Aorta (tissue), 5 donors: ENCODE measurements at places on chromosomes 16 and 17. TPM values are rescaled to one million over a fixed set of nuclear protein-coding genes. Genes with fewer than 3 reads are reported as not detected.

Gene CFAP52
- total RNA-seq, result 0.39 TPM

Gene KRTAP4-5
- total RNA-seq, result not detected

Gene NPIPA8
- total RNA-seq, result 1.7 TPM

Gene KRT15
- not detected for total RNA-seq

Gene SPIRE2
- 2.2 TPM for total RNA-seq

Gene KCNJ12
- 2.9 TPM for total RNA-seq

DNA sequence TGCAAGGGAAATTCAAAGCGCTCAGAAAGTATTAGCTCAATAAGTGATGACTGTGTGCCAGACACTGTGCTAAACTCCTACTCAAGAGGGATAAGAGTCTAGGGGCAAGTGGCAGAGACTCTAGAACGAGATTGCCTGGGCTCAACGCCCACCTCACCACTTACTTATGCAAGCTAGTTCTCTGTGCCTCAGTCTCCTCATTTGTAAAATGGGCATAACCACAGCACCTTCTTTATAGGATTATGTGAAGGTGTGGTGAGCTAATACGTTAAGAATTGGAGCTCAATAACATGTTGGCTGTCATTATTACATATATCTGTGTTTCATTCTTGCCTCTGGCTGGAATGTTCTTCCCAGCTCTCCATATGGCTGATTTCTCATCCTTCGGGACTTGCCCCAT lies 15.4 kb downstream of the DEXI start:
- H3K27ac ChIP-seq, result no peak overlapping the region
- no peaks in the 10 kb centered on the region for H3K27me3 ChIP-seq
- DNase-seq, result no peak
- peaks cover 2% of the 10 kb centered on the region for H3K36me3 ChIP-seq

- no peaks in the 10 kb centered on the region for H3K27me3 ChIP-seq
- DNase-seq, result peak; percentile 85
- no peaks in the 10 kb centered on the region for H3K4me1 ChIP-seq
- no peak within 1 kb of the TSS for H3K27ac ChIP-seq
Measured at GRCh38 chr17:76240461-76241203, at the start of gene RNF157. RNF157 (minus strand) TSS chr17:76240493; CDS start chr17:76240240, 253 bp downstream.

DNA sequence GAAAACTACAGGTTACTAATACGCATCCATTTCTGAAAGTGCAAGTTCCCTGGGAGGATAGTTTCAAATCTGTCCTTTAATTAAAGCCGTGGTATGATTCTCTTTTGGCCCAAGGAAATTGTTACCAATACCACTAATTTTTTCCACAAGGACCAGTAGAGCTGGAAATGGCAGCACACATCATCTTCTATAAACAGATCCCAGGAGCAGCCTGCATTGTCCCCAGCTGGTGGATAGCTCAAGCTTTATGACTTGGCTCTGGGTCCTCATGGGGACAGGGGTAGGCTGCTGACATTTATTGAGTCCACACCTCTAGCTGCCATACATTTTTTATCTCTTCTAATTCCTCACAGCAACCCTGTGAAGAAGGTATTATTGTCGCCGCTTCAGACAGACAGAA lies 35.8 kb upstream of the BHLHA9 start:
- H3K4me3 ChIP-seq, result no peak overlapping the region
- H3K27me3 ChIP-seq, result no peaks in the 10 kb centered on the region
- H3K4me1 ChIP-seq, result no peaks in the 10 kb centered on the region
- no peaks in the 10 kb centered on the region for H3K36me3 ChIP-seq

DNA sequence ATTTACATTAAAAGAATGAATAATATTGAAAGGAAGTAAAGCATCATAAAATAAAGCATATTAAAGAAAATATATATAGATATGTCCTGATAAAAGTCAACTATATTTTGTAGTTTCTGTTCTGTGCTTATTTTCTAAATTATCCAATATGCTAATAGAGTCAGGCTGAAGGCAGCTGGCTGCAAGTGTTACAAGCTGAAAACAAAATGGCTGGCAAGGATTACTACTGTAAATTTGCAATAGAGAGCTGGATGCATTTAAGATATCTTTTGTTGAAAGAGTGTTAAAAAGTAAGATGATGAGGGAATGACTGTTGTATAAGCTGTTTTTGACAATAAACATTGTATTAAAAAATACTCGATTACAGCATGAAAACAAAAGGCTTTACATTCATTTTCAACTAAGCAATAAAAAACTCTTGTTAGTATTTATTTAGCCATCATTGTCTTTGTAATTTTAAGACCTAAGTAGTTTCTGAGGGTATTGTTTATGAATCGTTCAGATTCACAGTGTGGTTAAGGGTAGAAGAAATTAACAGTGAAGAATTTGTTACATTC lies 76.3 kb downstream of the TANC2 start:
- no peak overlapping the region for H3K27ac ChIP-seq
- no peak for DNase-seq
- H3K36me3 ChIP-seq, result no peaks in the 10 kb centered on the region
- no peaks in the 10 kb centered on the region for H3K4me1 ChIP-seq

- H3K4me3 ChIP-seq, result no peak overlapping the region
- no peaks in the 10 kb centered on the region for H3K4me1 ChIP-seq
- no peak for DNase-seq
- H3K27ac ChIP-seq, result no peak overlapping the region
- H3K27me3 ChIP-seq, result no peaks in the 10 kb centered on the region
Measured at GRCh38 chr16:75488322-75488721, 6.9 kb downstream of the CHST6 start.

DNA sequence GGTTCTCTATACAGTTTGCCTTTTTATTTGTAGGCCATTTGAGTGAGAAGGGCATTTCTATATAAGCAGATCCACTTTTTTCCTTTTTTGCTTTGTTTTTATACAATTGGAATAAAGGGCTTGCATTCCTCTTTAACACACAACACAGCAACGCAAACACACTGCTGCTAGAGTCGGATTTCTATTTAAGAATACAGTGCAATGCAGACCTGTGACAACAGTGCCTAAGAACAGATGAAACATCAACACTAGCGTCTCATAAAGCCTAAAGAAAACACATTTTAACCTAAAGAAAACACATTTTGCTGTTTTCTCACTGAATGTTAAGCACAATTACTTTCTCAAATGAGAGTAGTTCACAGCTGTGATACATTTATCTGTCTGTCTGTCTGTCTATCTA lies 1141.1 kb downstream of the CDH11 start:
- H3K27me3 ChIP-seq, result no peaks in the 10 kb centered on the region
- H3K36me3 ChIP-seq, result no peaks in the 10 kb centered on the region
- H3K4me3 ChIP-seq, result no peak overlapping the region

DNA sequence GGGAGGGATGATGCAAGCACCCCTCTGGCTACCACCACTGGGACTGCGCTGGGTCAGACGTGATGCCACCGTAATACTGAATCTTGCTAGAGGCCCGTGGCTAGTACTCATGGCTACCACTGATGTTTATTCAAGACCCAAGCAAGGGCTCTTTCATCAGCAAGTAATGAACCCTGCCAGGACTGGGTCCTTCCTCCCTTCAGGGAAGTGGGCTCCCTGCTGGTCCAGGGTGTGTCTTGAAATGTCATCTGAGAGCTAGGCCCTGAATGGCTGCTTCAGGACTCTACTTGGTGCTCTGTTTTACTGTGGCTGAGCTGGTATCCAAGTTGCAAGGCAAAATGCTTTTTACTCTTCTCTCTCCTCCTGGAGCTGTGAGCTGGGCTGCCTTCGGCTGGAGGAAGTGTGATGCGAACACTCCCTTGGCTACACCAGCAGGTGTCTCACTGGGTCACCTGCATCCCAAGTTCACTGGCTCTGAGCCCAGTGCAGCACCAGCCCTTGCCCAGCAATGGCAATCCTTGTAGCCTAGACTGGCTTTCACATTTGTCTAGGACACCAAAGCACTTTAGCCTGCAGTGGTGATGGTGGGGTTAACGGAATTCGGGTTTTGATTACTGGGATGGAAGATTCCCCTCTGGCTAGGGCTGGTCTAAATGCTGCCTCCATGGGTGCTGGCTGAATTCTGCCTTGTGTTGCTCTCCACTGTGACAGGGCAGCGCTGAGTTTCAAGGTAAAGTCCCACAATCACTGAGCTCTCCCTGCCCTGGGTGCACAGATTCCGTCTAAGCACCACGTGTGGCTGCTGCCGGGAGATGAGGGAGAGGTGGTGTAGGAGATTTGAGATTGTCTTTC lies 98.6 kb downstream of the USP22 start:
- no peak overlapping the region for H3K4me3 ChIP-seq
- H3K27ac ChIP-seq, result no peak overlapping the region
- no peaks in the 10 kb centered on the region for H3K4me1 ChIP-seq

DNA sequence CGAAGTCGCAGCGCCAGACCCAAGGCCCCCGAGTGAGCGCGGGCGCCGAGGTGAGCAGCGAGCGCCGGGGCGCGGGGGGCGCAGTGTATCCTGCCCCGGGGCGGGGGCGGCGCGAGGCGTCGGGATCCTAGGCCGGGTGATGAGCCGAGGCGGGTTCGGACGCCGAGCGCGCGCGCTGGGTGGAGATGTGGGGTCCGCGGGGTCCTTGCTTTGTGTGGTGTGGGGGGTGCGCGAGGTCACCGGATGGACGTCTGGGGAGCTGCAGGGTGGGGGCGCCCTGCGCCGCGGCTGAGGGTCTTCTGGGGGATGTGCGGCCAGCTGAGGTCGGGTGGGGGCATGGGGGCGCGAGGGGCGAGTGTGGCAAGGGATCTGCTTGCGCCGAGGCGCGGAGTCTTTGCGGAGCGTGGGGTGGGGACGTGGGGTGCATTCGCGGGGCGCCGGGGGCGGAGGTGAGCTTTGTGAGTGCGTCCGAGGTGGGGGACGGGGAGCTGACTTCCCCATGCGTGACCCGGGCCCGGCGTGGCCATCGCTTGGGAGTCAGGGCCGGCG lies 560 bp downstream of the RAI1 start:
- no peaks in the 10 kb centered on the region for H3K4me1 ChIP-seq
- no peaks in the 10 kb centered on the region for H3K27me3 ChIP-seq
- DNase-seq, result peak; percentile 63
- H3K36me3 ChIP-seq, result no peaks in the 10 kb centered on the region
- peak overlapping the region; percentile 71 for H3K27ac ChIP-seq
- peak overlapping the region; percentile 62 for H3K4me3 ChIP-seq

- no peak overlapping the region for H3K27ac ChIP-seq
- no peaks in the 10 kb centered on the region for H3K4me1 ChIP-seq
- no peak for DNase-seq
- H3K27me3 ChIP-seq, result no peaks in the 10 kb centered on the region
Measured at GRCh38 chr17:36532435-36532975, 2.2 kb downstream of the MYO19 start.

- peak overlapping the region; percentile 12 for H3K27ac ChIP-seq
- H3K36me3 ChIP-seq, result no peaks in the 10 kb centered on the region
- peaks cover 2% of the 10 kb centered on the region for H3K4me1 ChIP-seq
Measured at GRCh38 chr16:65524997-65525396, 403.1 kb upstream of the CDH11 start.

DNA sequence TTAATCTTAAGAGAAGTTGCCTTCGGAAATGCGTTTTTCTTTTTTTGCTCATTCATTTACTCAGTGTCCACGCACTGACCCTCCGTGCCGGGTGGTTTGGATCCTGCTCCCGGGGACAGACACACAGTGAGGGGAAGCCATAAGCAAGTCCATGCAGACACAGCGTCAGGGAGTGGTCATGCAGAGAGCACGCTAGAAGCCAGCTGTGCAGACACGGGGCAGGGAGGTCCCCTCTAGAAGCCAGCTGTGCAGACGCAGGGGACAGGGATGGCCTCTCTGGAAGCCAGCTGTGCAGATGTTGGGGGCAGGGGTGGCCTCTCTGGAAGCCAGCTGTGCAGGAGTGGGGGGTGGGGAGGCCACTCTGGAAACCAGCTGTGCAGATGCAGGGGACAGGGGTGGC lies 4.8 kb downstream of the GAA start:
- H3K27me3 ChIP-seq, result no peaks in the 10 kb centered on the region
- no peak overlapping the region for H3K27ac ChIP-seq
- DNase-seq, result peak; percentile 51
- H3K4me3 ChIP-seq, result no peak overlapping the region
- no peaks in the 10 kb centered on the region for H3K36me3 ChIP-seq

DNA sequence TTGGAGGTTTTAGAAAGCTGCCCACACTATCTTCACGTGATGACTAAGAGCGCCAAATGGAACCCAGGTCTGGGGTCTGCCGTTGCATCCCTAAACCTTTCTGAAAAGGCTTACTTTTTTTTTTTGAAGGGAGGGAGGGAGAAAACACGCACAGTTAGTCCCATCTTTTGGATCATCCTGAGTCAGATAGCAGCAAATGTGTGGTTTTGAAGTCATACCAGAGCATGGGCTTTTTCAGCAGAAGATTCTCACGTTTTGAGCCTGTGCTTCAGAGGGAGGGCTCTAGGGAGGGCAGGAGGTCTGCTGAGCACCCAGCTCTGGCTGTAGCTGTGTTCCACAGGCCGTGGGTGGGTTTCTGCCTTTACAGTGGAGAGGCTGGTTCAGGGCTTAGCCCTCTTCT lies 194.7 kb downstream of the SNX29 start:
- no peak overlapping the region for H3K27ac ChIP-seq
- no peaks in the 10 kb centered on the region for H3K27me3 ChIP-seq
- H3K4me3 ChIP-seq, result no peak overlapping the region
- DNase-seq, result no peak

DNA sequence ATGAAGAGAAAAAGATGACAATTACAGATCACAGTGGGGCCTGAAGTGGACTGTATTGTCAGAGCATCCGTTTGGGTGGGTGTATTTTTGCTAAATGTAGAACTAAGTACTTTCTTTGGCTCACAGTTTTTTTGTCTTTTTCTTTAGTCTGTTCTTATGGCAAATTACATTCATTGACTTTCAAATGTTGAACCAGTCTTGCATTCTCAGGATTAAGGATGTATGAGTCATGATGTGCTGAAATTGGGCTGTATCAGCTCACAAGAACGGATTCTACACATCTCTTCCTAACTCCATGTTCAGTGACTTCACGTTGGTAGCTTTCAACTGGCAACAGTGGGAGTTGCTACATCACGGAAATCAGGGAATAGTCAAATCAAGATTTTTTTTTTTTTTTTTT lies 66.5 kb downstream of the TEX2 start:
- no peaks in the 10 kb centered on the region for H3K27me3 ChIP-seq
- no peaks in the 10 kb centered on the region for H3K36me3 ChIP-seq
- H3K27ac ChIP-seq, result no peak overlapping the region

DNA sequence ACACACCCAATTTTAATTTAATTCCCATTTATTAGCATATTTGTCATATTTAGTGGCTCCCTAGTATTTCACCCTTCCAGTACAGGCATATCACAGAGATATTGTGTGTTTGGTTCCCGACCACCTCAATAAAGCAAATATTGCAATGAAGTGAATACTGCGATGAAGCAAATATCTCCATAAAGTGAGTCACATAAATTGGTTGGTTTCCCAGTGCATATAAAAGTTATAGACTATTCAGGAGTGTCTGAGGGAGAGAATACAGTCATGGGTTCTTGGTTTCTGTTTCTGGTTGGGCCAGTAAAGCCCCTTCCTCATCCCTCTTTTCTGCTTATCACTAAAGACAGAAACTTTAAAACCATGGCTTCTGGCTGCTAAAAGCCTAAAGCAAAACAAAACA lies 295.4 kb upstream of the AXIN2 start:
- H3K27me3 ChIP-seq, result no peaks in the 10 kb centered on the region
- no peak overlapping the region for H3K27ac ChIP-seq
- no peaks in the 10 kb centered on the region for H3K36me3 ChIP-seq
- DNase-seq, result no peak
